D721Med (cell line): ENCODE measurements at places on chromosomes 4 and X.

DNA sequence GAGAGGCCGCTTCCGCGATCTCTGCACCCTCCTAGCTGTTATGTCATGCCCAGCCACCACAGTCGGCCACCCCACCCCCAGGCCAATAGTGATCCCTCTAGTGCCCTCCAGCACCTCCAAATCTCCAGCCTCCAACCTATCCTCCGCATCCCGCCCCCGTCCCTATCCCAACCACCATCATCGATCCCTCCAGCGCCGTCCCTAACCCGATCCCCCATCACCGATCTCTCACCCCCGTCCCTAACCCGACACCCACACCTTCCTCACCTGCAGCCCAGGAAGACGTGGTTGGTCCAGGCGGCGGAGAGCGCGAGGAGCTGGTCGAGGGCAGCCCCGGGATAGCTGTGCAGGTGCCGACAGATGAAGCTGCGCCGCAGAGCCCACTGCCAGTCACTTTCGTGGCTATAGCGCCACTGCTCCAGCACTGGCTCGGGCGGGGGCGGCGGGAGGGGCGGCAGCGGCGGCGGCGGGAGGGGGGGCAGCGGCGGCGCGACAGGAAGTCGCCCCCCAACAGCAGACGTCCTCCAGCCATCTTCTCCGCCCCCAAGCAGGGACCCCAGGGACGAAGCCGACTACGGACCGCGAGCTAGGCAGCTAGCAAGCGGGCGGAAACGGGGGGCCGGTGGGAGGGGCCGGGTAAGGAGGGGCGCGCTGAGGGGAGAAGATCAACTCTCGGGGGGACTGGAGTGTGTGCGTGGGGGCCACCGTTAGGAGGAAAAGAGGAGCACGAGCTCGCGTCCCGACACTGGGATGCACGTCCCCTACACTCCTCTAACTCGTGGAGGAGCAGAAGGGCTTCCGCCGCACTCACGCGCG, 552 bp downstream of the NKRF start:
- no peak for DNase-seq

DNA sequence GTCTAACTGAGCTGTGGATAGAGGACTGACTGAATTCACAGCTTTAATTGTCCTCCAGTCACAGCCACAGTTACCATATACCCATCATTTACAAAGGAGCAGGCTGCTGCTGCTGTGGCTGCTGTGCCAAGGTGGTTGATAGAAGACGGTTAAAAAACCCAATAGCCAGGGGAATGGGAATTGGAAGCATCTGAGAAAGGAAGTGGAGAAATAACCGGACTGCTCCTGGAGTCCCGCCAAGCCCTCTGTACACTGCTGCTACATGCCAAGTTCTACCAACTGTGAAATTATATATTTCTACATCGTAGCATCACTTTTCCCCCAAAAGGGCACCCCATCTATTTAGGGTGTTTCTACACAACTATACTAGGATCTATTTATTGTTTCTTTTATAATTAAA, 279.7 kb upstream of the ARX start:
- DNase-seq: no peak

DNA sequence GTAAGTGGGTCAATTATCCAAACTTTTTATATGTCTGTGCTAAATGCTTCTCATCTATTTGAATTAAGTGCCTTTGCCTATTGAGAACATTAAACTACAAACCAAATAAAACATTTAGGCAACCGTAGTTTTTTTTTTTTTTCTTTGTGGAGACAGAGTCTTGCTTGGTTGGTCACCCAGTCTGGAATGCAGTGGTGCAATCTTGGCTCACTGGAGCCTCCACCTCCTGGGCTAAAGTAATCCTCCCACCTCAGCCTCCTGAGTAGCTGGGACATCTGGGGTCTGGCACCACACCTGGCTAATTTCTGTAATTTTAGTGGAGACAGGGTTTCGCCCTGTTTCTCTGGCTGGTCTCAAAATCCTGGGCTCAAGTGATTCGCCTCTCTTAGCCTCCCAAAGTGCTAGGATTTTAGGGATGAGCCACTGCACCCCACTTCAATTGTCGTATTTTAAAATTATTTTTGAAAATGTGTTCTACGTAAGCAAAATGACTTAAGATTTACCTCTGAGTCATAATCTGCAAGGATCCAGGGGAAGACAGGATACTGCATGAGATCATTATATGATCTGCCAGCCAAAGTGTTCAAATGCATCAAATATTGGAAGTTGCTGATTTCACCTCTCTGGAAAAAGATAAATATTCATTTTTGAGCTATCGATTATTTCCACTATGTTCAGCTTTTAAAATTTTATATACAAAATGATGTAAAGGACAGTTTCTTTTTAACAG, 125.6 kb downstream of the CDS1 start:
- DNase-seq: no peak

DNA sequence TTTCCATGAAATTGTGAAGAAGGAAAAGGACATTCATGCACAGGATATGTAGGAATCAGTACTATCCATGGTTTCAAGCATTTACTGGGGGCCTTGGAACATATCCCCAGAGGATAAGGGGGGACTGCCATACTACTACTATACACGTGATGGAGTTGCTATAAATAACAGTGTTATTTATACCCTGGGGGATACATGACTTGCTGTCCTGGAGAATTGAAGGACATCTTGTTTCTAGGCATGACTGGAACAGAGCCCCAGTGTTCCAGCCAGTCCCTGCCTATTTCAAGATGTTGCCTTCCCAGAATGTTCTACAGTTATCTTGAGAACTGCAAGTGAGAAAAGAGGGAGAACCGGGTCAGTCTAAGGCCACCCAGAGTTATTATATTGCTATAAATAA, 39.6 kb upstream of the ZNF81 start:
- no peak for DNase-seq

GRCh38 chr4:78581618-78582017, 30.0 kb downstream of the ANXA3 start:
- DNase-seq: no peak

- DNase-seq: no peak
Observed at GRCh38 chrX:129230850-129231512, 292.3 kb downstream of the SMARCA1 start.

- DNase-seq: peak; percentile 22
Observed at GRCh38 chr4:70838666-70839588, 763 bp downstream of the GRSF1 start.

DNA sequence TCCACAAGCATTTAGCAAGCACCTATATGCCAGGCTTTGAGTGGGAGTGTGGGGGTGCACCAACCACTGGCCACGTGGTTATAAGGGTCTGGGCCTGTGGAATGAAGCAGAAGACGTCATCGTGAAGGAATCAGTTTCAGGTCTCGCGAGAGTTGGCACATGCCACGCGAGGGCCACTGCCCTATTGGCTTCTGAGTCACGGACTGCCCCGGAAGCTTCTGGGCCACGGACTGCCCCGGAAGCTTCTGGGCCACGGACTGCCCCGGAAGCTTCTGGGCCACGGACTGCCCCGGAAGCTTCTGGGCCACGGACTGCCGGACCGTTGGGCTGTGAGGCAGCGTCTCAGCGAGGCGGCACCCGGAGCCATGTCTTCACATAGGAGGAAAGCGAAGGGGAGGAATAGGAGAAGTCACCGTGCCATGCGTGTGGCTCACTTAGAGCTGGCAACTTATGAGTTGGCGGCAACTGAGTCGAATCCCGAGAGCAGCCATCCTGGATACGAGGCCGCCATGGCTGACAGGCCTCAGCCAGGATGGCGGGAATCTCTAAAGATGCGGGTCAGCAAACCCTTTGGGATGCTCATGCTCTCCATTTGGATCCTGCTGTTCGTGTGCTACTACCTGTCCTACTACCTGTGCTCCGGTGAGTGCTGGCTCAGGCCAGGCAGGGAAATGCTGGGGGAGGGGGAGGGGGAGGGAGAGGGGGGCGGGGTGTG, at the start of gene FMR1NB:
FMR1NB (plus strand) TSS at position 300 of the 715 bp plus-strand sequence; CDS start at position 366, 66 bp downstream.
- DNase-seq: no peak

DNA sequence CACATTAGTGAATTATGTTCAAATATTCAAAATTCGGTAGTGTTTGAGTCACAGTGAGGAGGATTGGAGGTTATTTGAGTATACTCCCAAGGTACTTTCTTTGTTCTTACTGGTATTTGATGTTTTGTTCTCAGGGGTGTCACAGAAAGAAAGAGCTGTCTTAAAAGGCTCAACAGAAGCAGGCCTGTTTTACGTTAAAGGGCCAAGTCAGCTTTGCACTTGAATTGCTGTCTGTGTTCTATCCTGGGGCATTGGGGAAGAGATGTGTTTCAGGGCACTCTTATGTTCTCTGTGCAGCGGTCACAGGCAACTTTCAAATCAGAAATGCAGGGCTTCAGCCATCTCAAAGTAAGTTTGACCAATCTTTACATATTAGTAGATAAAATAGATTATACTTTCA, 1113.1 kb upstream of the LCORL start:
- no peak for DNase-seq

GRCh38 chr4:5365071-5366008, 314.1 kb downstream of the STK32B start:
- DNase-seq: no peak

DNA sequence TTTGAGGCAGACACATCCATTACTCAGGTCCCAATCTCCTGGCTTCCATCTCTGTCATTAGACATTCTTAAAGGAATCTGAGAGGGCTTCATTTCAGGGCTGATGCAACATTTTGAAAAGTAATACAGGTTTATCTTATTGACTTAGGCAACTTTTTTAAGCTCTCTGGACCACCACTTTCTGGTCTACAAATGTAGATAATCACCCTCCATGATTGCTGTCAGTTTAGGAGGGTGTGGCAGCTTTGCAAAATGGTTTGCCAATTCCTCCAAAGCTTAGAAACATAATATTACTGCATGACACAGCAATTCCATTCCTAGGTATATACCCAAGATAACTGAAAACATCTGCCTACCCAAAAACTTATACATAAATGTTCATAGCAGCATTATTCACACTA, 77.6 kb downstream of the ARHGAP6 start:
- no peak for DNase-seq

DNA sequence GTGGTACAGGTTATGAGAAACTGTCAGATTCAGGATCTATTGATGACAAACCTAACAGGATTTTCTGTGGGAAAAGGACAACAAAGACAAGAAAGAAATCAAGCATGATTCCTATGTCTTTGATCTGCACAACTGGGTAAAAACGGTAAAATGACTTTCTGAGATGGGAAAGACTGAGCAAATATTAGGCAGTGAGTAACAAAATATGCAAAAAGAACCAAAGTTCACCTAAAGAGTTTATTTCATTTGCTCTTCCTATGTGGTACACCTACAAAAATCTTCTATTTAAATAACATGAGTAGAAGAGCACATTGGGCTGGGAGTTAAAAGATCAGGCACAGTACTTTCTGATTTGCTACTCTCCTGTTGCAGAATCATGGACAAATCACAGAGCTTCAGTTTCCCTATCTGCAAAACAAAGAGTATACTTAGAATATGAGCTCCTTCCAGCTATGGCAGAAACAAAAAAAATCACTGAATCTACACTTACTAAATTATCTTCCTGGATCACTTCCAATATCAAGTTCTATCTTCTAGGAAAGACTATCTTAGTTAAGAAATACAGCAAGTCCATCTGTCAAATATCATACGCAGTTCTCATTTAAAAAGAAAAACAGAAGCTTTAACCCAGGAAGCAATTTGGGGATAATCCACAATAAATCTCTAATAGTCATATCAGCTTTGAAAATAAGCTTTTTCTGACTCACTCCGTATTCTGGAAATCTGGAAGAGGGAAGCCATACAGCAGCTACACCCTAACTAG, 37.4 kb downstream of the NFXL1 start:
- no peak for DNase-seq

- DNase-seq: no peak
Observed at GRCh38 chr4:108926061-108926460, 163.2 kb upstream of the ETNPPL start.

GRCh38 chr4:42570221-42570620, 86.7 kb downstream of the ATP8A1 start:
- DNase-seq: no peak

DNA sequence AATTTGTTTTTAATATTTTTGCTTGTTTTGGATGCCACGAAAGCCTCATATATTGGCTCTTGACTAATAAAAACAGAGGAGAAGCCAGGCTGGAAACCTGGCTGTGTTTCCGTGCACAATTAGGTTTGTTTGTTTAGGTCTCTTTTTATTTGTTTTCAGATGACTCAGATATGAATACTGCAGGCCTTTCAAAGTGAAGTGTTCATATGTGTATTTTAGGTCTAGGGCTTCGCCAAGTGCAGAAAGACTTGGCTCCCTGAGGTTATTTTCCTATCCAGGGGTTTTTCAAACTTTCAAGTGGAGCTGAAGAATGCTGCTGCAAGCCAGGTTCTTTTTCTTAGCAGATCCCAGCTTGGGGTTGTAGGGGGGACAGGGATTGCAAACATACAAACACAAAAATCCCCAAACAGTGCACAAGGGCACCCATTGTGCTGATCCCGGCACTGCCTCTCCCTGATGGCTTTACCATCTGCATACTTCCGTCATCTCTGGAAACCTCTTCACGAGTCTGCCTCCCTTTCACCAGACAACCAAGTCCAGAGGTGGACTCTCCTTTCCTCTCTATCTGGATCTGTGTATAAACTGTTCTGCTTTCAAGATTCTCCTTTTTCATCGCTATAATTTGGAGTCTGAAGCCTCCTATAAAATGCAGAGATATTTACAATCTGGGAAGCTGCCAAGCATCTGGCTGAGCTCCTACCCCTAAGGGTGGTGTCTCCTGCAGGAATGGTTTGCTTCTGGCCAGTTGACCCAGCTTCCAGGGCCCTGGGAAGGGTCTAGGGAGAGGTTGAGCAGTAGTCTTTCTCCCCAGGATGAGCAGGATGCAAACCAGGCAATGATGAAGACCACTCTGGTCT, 108.6 kb downstream of the SMIM20 start:
- DNase-seq: no peak

- DNase-seq: no peak
Observed at GRCh38 chr4:180751009-180751408, 1492.2 kb upstream of the TENM3 start.

- DNase-seq: no peak
Observed at GRCh38 chr4:44194365-44194764, 254.2 kb downstream of the KCTD8 start.

DNA sequence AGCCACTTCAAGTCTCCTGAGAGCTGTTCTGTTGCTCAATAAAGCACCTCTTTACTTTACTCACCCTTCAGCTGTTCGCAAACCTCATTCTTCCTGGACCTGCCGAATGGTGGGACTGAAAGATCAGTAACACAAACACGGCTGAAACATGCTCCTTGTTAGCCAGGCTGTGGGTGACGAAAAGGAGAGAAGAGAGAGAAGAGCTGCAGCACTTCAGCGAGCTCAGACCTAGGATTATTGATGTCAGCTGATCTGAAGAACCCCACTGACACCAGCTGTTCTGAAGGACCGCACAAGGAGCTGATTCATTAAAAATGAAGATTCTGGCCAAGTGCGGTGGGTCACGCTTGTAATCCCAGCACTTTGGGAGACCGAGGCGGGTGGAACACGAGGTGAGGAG, 2020.0 kb upstream of the ADGRL3 start:
- DNase-seq: no peak
